ENCODE measurements at places on chromosomes 6 and 20.

DNA sequence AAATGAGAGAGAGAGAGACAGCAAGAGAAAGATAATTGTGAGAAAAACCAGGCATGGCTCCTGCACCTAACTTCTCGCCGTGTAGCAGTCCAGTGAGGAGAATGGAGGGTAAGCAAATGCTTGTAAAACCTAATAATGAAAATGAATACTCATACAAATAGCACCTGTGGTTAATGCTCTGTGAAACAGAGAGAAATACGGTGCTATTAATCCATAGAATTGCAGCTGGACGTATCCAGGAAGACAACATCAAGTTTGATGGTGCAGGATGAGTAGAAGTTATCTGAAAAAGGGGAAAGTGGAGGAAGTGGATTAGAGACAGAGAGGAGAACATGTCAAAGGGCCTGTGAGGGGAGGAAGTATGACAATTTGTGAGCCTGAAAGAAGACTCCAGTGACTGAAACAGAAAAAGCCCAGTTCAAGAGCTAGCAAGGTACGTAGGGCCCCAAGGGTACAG lies 89.4 kb upstream of the PAK5 start:
- DNase-seq, result no peak

GRCh38 chr20:49823152-49823847 lies 10.7 kb downstream of the SLC9A8 start:
- DNase-seq, result no peak

DNA sequence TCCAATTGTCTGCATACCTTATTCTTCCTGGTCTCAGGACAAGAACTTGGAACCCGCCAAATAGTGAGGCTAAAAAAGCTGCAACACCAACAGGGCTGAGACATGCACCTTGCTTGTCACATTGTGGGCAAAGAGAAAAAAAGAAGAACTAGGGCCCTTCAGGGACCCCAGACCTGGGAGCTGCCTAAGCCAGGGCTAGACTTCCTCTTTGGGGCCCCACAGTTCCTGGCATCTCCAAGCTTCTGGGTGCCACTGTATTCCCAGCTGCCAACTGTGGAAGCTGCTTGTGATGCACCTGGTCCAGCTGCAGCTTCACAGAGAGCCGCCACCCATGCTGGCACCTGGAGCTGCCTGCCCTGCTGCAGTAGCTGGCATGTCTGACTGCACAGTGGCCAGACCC lies 370.6 kb downstream of the CD83 start:
- DNase-seq, result no peak

GRCh38 chr6:14873101-14873500 lies 372.8 kb upstream of the JARID2 start:
- no peak for DNase-seq

- DNase-seq, result no peak
These were observed 13.0 kb downstream of the SESN1 start for GRCh38 chr6:109081516-109082187.

DNA sequence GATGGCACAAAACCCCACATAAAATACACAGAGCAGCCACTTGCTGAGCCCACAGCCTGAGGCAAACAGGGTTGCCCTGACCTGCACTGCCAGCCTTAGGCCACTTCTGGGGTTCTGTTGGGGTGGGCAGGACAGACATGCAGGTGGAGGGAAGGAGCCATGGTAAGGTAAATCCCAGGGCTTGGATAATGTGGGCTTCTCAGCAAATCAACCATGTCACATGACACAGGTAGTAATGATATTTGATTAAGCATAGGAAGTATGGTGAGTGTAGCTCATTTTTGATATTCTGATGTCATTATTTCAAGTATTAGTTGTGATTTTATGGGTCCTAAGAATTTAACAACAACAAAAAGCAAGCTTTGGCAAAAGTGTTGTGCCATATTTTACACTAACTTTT lies 124.6 kb downstream of the FOXA2 start:
- no peak for DNase-seq

- DNase-seq, result no peak
These were observed 172.3 kb downstream of the TMEM242 start for GRCh38 chr6:157151029-157151428.

DNA sequence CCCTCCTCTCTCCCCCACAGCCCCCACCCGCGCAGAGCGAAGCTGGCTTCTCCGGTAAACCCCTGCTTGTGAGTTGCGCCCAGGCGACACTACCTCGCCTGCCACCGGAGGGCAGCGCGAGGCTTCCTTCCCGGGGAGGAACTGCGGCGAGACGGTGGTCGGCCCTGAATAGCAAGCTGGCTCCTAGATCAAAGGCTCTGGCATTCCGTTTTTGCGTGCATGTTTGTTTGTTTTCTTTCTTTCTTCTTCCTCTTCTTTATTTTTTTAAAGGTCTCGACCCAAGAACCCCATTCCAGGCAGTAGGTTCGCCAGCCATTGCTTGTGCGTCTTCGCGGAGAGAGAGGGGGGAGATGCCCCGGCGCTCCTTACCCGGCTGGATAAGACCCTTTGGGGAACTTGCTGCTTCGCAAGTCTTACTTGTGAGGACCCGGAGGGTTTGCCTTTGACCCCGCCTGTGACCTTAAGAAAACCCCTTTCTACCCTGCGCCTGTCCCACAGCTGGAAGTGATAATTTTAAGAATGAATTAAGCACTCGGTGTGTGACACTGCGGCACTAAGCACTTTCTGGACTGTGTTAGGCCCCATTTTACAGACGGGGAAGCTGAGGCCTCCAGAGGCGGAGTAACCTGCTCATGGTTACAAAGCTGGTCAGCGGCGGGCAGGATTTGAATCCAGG lies 92.7 kb upstream of the SIRPA start:
- no peak for DNase-seq

- no peak for DNase-seq
These were observed 96.6 kb upstream of the MAN1A1 start for GRCh38 chr6:119446115-119446554.

DNA sequence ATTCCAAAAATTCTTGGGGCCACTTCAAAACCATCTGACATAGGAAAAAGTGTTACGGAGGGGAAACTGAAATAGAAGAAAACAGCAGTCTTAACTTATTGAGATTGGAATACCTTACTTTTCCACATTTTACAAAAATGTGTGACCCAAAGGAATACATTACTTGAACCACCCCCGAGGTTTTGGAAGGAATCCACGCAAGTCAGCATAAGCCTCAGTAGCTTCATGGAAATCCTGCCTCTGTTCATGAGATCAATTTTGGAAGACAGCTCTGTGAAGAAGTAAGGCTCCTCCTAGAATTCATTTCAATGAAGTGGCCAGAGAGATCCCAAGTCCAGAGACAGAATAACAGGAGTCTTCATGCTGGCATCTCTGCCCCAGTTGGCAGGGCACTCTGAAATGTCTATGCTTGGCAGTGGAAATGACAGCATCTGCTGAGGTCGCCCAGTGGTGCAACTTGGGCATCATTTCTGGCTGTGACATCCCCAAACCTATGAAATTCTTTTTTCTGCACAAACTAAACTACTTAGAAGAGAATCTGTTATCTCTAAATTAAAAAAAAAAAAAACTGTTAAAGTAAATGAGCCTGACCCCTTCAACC lies 132.5 kb downstream of the EPM2A start:
- DNase-seq, result no peak

DNA sequence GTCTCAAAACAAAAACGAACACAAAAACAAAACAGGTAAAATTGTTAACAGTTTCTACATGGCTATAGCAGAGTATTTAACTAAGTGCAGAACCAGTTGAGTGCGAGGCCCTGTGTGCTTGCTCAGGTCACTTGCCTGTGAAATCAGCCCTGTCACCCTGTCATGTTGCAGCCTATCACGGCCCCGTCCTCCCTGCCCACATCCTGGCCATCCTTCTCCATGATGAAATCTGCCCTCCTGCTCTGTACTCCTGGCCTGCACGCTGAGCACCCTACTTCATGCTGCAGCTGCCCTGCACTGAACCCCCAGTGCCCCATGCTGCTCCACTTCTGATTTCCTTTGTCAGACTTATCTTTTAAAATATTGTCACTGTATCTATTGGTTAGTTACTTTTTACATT lies 62.4 kb downstream of the DTD1 start:
- DNase-seq, result no peak

GRCh38 chr6:839201-839600 lies 146.3 kb upstream of the EXOC2 start:
- DNase-seq, result no peak

DNA sequence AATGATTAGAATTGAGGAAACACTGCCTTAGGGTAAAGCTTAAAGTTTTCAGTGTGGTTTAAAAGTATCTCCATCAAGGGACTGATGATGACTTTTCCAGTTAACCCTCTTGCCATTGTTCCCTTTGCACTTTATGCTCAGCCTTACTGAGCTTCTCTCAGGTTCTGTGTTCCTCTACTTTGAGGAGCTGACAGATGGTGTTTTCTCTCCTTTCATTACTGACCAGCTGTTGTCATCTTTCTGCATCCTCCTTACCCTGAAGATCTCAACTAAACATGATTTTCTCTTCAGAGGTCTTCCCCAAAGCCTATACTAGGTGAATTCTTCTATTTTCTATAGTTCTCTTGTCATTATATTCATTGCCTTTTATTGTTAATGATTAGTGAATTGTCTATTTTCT lies 475.6 kb upstream of the SYNCRIP start:
- no peak for DNase-seq

DNA sequence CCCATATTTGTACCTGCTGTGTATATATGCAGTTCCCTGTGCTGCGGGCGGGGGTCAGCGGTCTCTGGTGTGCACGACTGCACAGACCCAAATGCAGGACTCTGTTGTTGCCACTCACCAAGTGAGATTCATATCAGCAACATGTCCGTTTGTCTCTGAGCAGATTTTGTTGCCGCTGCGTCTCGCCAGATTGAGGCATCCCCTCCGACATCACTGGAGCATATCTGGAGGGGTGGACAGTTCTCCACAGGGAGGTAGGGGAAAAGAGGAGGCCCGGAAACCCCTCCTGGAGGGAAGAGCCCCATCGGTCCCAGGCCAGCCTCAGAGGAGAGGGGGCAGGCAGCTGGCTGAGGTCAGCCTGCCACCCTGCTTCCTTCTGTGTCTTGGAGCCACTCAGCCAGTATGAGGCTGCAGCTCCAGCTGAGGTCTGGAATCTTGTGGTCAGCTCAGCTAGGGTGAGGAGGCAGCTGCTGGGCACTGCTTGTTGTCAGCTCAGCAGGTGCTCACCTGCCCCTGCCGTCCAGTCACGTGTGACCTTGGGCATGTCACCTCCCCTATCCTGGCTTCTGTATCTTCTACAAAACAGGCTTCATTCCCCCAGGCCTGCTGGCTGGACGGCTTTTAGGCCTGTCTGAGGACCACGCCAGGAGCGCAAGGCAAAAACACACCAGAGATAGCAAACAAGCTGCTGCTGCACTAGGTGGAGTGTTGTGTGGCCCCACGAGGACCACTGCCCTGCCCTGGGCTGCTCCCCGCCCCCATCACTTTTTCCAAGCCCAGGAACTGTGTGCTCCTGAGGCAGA lies 47.1 kb downstream of the HNF4A start:
- no peak for DNase-seq

GRCh38 chr6:37142050-37142614 lies 27.8 kb upstream of the PIM1 start:
- no peak for DNase-seq

- DNase-seq, result no peak
These were observed 4.7 kb upstream of the TAAR1 start for GRCh38 chr6:132663661-132664060.

GRCh38 chr20:36017048-36017951 lies 48.9 kb downstream of the CNBD2 start:
- DNase-seq, result no peak

GRCh38 chr6:84026721-84027164 lies 6.8 kb upstream of the MRAP2 start:
- DNase-seq, result no peak

DNA sequence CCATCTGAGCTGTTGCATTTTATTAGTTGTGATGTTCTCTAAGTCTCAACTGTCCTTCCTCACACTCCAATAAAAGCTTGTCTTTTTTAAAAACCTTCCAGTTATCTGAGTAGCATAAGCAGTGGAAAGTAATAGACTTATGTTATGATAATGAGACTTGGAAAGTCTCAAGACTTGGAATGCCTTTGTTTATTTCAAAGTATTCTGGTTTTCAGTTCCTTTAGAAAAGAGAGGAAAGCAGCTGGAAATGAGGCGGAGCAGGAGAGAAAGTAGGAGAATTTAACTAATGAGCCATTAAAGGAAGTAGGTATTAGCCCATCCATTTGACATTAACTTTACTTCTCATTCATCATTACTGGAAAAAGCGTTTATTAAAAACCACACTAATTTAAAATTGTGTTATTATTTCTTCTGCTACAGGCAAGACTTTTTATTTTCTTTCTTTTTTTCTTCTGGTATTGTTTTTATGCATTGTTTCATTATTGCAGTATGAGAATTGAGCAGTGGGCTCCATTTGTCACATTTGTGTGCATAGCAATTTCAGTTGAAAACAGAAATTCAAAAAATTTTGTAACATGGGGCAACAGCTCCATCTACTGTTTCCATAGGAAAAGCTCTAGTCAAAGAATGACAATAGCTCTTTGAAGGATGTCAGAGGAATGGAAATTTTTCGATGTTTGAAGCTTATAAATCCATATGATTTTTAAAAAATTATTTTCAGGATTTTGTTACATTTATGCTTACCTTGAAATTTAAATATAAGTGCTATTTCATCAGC lies 194.8 kb downstream of the COL9A1 start:
- DNase-seq, result peak; percentile 18

DNA sequence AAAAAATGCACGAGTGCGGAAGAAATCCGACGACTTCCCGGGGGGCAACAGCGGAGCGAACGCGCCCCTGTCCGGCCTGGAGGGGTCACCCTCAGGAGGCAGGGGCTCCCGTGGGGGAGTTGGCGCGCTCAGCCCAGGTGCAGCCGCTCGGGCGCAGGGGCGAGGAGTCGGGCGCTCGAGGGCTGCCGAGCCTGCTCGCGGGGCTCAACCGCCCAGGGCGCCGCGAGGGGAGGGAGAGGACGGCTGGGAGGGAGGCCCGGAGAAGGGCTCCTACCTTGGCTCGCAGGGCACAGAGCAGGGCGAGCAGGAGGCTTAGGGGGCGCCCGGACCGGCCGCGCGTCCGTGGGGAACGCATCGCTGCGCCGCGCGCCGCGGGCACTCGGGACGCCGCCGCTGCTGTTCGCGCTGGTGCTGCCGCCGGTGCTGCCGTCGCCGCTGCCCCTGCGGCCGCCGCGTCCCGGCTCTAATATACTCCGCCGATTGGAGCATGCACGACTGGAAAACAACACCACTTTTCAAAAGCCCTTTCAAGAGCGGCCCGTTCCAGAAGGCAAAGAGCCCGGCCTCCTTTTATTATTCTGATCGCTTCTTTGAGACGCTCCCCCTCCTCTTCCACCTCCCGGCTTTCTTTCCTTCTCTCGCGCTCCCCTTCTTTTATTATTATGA lies 490 bp downstream of the JAG1 start:
- DNase-seq, result no peak

- DNase-seq, result no peak
These were observed 88.0 kb upstream of the ELOVL5 start for GRCh38 chr6:53436526-53437303.

GRCh38 chr6:48068278-48069251 lies 42.4 kb downstream of the PTCHD4 start:
- no peak for DNase-seq

GRCh38 chr20:40991181-40991889 lies 37.3 kb upstream of the TOP1 start:
- DNase-seq, result no peak

- DNase-seq, result no peak
These were observed 45.4 kb downstream of the TPBG start for GRCh38 chr6:82408952-82409431.

- no peak for DNase-seq
These were observed 124.7 kb upstream of the SASH1 start for GRCh38 chr6:148217921-148218320.

- no peak for DNase-seq
These were observed 712 bp downstream of the DEK start for GRCh38 chr6:18263418-18264218.
